PC-3 (cell line): ENCODE measurements at places on chromosomes 12 and 14. TPM values are rescaled to one million over a fixed set of nuclear protein-coding genes. Genes with fewer than 3 reads are reported as not detected.

The GLT1D1 gene
- not detected in 2 replicates for total RNA-seq

The ZFHX2 gene
- total RNA-seq: 0.55 and 1.4 TPM in 2 replicates

The OLR1 gene
- total RNA-seq: 0.80 TPM in 1 of 2 replicates, not detected in the other

The PRPH gene
- total RNA-seq: 0.15 TPM in 1 of 2 replicates, not detected in the other

The CPNE6 gene
- not detected in 2 replicates for total RNA-seq

The DENND5B gene
- 4.2 and 14.2 TPM in 2 replicates for total RNA-seq

The B4GALNT1 gene
- 39.0 and 42.3 TPM in 2 replicates for total RNA-seq

The IAPP gene
- total RNA-seq: not detected in 2 replicates

The GPR162 gene
- not detected in 2 replicates for total RNA-seq

The RHOJ gene
- total RNA-seq: not detected in 2 replicates

The PLCZ1 gene
- not detected in 2 replicates for total RNA-seq

The KRT77 gene
- total RNA-seq: not detected in 2 replicates

The LRTM2 gene
- not detected in 2 replicates for total RNA-seq
